Occipital lobe (tissue), 3 donors: ENCODE measurements at places on chromosomes 4 and X.

DNA sequence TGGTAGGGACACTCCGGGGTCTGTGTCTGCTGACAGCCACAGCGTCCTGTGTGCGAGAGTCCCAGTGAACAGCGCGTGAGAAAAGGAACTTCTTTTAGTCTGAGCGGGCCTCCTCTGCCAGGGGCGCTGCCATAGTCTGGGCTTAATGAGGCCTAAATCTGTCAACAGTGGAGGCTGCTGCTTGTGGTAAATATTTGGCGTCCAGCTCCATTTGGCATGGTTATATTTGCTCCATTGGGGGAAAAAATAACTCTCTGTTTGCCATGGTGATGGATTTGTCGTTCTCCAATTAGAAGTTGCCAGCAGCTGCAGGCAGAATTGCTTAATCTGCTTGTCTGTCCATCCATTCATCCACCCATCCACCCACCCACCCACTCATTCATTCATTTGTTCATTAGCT, 71.4 kb upstream of the PSAPL1 start:
- DNase-seq, result peak; percentile 11

GRCh38 chr4:181525634-181526033, 717.6 kb upstream of the TENM3 start:
- no peak for DNase-seq

GRCh38 chrX:44674906-44675305, 132.2 kb upstream of the FUNDC1 start:
- DNase-seq, result no peak

DNA sequence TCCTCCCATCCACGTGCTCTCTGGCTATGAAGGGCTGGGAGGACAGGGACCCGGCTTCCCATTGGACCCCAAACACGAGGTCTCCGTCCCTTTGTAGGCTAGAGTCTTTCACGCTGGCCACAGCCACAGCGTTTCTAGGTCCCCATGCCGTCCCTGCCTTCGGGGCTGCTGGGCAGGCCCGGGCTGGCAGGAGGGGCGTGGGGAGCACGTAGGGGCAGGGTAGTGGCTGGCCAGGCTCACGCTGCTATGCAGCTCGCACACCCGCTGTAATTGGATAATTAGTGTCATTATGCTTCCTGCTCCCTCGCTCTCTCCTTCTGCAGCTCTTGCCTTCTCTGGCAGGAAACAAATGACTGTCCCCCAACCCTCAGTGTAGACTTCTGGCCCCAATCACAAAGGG, 9.8 kb downstream of the ATP2B3 start:
- DNase-seq, result no peak

- DNase-seq, result peak; percentile 81
Observed at GRCh38 chr4:174828845-174829701, at the start of gene GLRA3. TSS of gene GLRA3 (minus strand) at chr4:174829247. CDS start at chr4:174828811, 436 bp downstream.

GRCh38 chr4:82688091-82688795, 110.4 kb downstream of the SCD5 start:
- DNase-seq, result no peak

DNA sequence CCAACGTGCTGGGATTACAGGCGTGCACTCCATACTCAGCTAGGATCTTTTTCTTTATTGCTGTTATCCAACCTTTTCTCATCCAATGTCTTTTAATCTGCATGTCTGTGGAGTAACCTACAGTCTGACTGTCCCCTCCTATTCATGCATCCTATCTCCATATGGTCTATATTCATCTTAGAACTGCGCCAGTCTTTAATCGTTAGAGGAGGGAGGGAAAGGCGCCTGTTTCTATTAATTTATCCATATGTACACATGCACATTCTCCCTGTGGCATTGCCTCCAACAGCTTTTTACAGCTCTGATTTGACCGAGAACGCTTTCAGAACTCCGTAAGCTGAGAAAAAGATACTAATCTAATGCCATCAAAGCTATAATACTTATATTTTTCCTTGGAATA, 9.8 kb downstream of the DCTD start:
- no peak for DNase-seq

GRCh38 chr4:187887906-187888305, 107.7 kb upstream of the ZFP42 start:
- no peak for DNase-seq

- DNase-seq, result no peak
Observed at GRCh38 chr4:5839332-5839731, 53.6 kb downstream of the CRMP1 start.

DNA sequence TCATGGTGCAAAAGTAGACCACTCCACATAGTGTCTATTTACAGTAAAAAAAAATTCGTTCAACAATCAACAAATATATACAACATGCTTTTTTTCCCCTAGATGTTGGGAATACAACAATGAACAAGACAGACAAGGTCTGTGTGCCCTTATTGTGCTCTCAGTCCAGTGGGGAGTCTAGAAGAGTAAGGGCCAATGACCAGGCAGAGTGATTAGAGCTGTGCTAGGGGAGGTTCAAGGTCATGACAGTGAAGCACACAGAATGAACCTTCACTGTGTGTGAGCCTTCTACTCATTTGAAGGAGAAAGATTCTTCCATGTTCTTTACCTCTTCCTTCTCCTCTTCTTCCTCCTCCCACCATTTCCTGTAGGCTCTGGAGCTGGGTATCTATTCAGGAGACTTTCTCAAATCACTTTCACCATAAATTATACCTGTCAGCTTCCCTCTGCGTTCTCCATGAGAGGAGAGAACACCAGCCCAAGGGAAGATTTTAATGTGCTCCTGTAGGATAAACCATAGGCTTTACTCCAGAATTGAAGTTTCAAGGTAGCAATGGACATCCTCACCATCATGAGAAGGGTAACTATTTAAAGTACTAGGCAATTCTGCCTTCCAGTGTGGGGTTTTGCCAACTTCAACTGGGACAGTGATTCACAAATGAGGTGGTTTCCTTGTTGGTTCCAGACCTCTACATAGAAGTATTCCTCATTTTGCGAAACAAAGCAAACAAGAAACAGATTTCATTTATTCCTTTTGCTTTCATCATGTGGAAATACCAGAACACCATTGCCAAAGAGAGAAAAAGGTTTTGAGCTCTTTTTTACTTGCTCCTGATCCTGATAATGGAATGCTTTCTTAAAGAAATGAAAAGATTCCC, 246.9 kb upstream of the GPC4 start:
- DNase-seq, result no peak

GRCh38 chr4:6465955-6466354, 6.5 kb downstream of the PPP2R2C start:
- DNase-seq, result no peak

- DNase-seq, result no peak
Observed at GRCh38 chr4:29708473-29708872, 1011.7 kb upstream of the PCDH7 start.

DNA sequence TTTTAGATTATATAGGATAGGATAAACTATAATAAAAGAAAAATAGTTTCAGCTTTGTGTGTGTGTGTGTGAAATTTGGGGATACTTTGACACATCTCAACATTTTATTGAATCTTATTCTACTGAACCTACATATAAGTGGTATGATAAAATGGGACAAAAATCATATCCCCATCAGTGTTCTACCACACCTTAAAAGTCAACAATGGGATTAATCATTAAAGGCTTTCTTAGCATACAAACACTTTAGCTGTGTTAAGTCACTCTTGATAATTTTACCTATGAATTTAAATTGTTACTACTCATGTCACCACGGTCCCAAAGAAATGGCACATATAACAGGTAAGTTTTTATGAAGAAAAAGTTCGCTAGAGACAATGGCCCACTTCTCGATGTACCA, 37.7 kb upstream of the LRBA start:
- DNase-seq, result no peak

GRCh38 chrX:69077895-69078455, 87.3 kb downstream of the PJA1 start:
- no peak for DNase-seq

- DNase-seq, result no peak
Observed at GRCh38 chrX:70527610-70528345, 83.1 kb downstream of the DLG3 start.

DNA sequence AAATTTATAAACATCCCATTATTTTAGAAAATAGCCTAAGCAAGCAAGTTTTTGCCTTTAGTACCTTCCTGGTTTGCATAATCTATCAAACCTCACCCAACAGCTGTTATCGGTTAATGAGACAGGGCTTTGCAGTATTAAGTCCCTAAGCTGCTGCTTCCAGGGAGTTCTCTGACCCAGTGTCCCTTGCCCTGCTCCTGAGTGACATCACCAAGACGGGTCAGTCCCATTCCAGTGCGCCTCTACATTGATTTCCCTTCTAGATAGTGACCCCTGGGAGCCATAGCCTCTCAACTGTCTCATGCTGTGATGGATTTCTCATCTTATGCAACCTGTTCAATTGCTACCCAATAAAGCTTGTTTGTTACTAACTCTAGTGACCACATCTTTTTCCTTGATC, 410.4 kb downstream of the SPOCK3 start:
- DNase-seq, result no peak

DNA sequence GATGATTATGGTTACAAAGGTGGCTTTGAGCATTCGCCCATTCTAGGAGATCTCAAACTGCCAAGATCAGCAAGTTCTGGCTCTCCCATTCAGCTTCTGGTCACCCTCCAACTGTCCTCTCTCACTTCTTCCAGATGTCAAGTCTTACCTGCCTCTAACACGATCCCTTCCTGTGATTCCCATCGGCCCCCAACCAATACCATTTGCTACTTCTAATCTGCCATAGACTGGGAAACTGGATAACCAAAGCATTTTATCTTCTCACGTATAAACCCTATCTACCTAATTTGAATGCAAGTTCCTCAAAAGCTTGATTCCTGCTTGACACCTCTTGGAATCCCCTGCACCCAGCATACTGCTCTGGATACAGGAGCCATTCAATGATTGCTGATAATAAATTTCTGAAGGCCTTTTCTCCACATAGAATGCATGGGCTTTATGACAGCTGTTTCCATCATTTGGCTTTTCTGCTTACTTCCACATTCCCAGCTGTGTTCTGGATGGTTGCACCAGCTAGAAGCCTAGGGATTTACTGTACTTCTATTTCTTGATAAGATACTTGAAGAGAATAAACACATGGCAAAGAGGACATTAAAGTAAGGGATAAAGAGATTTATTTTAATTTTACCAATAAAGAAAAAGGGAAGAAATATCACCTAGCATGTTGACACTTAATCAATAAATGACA, 9.6 kb downstream of the GPC4 start:
- no peak for DNase-seq

GRCh38 chr4:163679189-163679588, 184.7 kb downstream of the TMA16 start:
- no peak for DNase-seq

GRCh38 chrX:153517423-153517822, at the start of gene ATP2B3:
TSS of gene ATP2B3 (plus strand) at chrX:153517642. CDS start at chrX:153536248, 18,606 bp downstream.
- no peak for DNase-seq

DNA sequence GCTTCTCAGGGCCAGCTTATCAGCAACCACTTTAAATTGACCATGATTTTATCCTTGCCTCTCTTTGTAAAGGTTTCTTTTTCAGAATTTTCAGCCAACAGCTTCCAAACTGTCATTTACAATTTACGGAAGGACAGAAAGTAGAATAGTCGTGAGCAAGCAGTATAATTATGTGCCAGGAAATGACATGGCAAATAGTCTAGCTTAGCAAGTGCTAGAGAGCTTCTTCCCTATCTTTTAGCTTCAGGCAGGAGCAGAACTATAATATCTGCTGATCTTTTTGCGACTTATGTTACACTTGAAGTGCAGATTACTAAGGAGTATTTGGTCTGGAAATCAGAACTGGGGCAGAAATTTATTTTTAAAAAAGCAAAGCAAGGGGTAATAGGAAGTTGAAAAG, 123.0 kb upstream of the AP1S2 start:
- no peak for DNase-seq

- DNase-seq, result no peak
Observed at GRCh38 chr4:10584042-10584441, 100.5 kb downstream of the CLNK start.

- no peak for DNase-seq
Observed at GRCh38 chrX:109268340-109268739, 213.5 kb downstream of the GUCY2F start.

DNA sequence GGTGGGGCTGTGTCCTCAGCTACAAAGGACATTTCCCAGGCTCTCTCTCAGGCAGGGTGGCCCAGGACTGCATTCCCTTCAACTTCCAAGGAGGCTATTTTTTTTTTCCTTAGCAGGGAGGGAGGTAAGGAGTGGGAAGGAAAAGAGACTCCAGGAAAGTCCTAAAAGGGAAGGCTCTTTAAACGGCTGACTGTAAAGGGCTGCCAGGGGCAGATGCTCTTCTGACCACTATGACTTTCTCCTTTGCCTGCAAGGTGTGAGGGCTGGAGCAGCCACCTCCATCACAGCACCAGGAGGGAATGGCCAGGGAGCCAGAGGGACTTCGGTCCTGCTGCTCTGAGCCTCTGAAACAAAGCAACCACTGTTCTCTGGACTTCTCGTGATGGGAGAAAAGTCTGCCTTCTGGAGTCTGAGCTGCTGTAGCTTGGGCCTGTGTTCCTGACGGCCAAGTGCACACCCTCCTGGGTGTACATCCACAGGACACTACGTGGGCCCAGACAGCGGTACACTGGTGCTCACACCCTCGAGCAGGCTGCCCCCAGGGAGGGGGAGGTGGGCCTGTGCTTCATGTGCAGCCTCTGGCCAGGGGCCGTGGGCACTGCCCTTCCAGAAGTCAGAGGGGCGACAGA, 17.9 kb downstream of the NAT8L start:
- no peak for DNase-seq
